ENCODE measurements at places on chromosomes 6 and 20.

GRCh38 chr6:126170978-126171382 is 168.9 kb upstream of the CENPW start:
- DNase-seq = no peak

GRCh38 chr6:147831356-147831755 is 322.9 kb downstream of the SAMD5 start:
- DNase-seq = no peak

- no peak for DNase-seq
Observed at GRCh38 chr6:7138921-7139358, 31.2 kb downstream of the RREB1 start.

DNA sequence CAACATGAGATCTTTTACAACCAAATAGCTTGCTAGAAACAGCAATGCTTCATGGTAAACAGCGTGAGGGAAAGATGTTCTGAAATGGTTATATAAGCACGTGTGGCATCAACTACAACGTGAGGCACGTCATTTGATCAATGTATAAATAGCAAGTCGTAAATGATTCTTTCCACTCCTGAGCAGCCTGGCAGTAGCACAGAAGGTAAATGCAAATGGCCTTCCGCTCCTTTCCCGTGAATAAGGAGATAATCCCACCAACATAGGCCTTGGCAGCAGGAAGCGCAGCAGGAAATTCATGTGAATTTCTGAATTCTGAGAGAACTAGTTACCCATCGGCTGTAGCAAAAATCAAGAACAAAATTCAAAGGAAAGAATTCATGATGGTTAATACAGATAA is 17.0 kb downstream of the RPS6KA2 start:
- DNase-seq = no peak

GRCh38 chr20:12255461-12255970 is 337.8 kb downstream of the BTBD3 start:
- DNase-seq = no peak

GRCh38 chr6:46407776-46408530 is 83.3 kb downstream of the RCAN2 start:
- DNase-seq = no peak

DNA sequence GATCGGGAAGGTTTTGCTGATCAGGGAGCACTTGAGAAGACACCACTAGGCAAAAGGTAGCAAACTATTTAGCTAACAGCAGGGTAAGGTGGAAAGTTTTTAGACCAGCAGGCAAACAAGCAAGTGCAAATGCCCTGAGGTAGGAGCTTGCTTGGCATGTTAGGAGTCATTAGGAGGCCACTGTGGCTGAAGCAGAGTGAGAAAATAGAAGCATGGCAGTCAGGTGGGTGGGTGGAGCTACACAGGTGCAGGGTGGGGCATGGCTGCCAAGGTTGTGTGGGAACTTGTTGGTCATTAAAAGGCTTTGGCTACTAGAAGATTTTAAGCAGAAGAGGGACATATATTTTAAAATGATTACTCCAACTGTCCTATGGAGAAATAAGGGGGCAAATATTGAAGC is 77.3 kb downstream of the EDN1 start:
- DNase-seq = no peak

- no peak for DNase-seq
Observed at GRCh38 chr6:142372348-142372747, 70.5 kb downstream of the ADGRG6 start.

- DNase-seq = no peak
Observed at GRCh38 chr6:10382728-10383330, 32.0 kb downstream of the TFAP2A start.

- no peak for DNase-seq
Observed at GRCh38 chr6:130934848-130935585, 107.8 kb downstream of the SMLR1 start.

GRCh38 chr6:123338394-123338793 is 298.4 kb downstream of the TRDN start:
- no peak for DNase-seq

- DNase-seq = no peak
Observed at GRCh38 chr6:43983632-43984031, 143.6 kb downstream of the MRPL14 start.

DNA sequence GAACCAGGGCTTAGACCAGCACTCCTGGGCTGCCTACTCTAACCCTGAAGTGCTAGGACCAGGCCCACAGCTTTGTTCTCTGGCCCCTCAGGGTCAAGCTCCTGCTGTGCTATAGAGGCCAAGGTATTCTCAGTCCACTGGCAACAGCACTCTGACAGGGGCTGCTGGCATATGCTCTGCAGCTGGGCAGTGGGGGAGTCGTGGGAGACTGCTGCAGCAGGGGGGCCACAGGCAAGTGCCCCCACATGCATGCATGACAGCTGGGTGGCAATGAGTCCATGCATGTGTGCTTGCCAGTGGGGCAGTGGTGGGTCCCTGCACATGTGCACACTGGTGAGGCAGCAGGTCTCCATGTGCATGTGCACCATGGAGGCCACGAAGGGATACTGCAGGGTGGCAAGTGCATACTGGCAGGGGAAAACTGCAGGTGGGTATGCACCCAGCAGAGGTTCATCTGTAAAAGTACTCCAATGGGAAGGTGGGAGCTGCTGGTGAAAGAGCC is 364.9 kb upstream of the IRAK1BP1 start:
- DNase-seq = no peak

DNA sequence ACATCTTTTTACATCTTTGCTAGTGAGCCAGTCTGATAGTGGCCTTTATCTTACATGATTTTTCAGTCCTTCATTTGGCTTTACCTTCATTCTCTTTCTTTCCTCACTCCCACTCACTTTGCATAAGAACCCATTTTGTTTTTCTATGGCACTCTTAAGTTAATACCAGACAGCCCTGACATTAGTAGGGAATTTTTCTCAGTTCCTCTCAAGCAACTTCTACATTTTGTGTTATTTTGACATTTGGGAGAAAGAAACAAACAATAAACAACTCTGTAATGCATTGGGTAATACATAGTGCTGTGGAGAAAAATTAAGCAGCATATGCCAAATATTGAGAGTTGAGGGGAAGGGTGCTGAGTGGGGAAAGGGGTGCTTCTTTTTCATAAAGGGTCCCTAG is 524.1 kb upstream of the JAG1 start:
- DNase-seq = no peak

- DNase-seq = no peak
Observed at GRCh38 chr20:23305098-23305497, 45.5 kb upstream of the NXT1 start.

DNA sequence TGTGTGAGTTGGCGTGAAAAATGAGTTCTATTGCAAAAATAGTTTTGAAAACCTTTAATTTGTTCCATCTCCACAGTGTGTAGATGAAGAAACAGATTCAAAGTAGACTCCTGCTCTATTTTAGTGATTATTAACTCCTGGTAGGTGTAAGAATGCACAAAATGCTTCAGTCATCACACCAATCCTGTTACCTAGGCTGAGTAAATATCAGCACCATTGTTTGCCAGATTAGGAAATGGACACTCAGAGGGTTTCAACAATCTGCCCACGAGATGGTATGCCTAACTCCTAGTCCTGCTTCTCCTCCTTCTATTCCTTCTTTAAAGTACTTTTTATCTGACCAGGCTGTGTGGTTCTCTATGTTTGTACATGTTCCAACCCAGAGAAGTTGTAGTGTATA is 108.9 kb upstream of the AHI1 start:
- no peak for DNase-seq

All from effector CD8-positive, alpha-beta T cell (primary cell).